Stimulated activated CD4-positive, alpha-beta T cell treated with anti-CD3 and anti-CD28 coated beads, Interleukin-4, amount 100 ng/mL, for 24 hours (primary cell): ENCODE measurements at places on chromosomes 12 and 14.
A peak's percentile ranks its signal among the peaks of the same experiment; 100 is the strongest.

GRCh38 chr12:26471560-26471959 is 276.2 kb downstream of the SSPN start:
- DNase-seq = no peak

DNA sequence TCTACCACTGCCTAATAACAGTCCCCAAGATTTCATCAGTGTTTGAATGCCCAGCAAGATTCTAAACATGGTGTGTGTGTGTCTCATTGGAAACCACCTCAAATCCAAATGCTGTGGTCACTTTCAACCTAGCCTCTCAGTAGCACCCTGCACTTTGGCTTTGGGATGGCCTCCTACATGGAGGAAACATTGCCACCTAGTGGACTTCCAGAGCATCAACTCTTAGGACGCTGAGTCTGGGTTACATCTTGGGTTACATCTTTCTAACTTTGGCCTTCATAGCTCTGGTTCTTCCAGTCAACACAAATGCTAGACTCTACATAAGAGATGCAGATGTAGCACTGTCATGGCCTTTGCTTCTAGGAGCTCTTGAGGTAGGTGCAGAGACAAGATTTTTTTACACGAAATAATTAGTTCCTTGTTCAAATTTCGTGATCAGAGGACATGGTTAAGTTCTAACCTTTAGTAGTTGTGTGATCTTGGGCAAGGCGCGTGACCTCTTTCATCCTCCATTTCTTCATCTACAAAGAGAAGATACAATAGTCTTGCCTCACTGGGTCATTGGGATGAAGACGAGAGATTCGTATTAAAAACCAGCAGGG is 113.5 kb upstream of the VASH1 start:
- DNase-seq = peak; percentile 11

GRCh38 chr12:65490250-65490649 is 211.8 kb downstream of the MSRB3 start:
- DNase-seq = no peak

- no peak for DNase-seq
These were observed 3.8 kb downstream of the RAPGEF3 start for GRCh38 chr12:47754881-47755280.
